ENCODE measurements at places on chromosomes 11 and 22. TPM values are rescaled to one million over a fixed set of nuclear protein-coding genes. Genes with fewer than 3 reads are reported as not detected.

Gene HEPN1
- total RNA-seq: not detected

Gene SLC6A5
- total RNA-seq: not detected

Gene C11orf91
- not detected for total RNA-seq

Gene CYTH4
- 0.11 TPM for total RNA-seq

Gene PATE2
- 0.53 TPM for total RNA-seq

Gene HPX
- not detected for total RNA-seq

All from SK-MEL-5 (cell line).